CD8-positive, alpha-beta memory T cell (primary cell): ENCODE measurements at places on chromosomes 16 and 17.

DNA sequence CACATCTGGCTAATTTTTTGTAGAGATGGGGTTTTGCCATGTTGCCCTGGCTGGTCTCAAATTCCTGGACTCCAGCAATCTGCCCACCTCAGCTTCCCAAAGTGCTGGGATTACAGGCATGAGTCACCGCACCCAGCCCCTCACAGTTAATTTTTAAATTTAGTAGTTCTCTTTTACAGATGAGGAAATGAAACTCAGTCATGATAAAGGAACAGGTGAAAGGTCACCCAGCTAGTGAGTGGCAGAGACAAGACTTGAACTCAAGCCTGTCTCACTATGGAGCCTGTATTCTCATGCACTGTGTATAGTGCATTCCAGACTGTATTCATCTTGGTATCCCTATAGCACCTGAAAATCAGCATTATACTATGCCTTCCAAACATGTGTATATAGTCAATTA lies 77.1 kb upstream of the WSB1 start:
- DNase-seq: no peak

- no peak for DNase-seq
Measured at GRCh38 chr17:15154618-15155017, 110.5 kb downstream of the PMP22 start.

GRCh38 chr16:4240624-4241023 lies 1.3 kb downstream of the SRL start:
- no peak for DNase-seq

GRCh38 chr16:76984196-76984595 lies 206.8 kb upstream of the MON1B start:
- no peak for DNase-seq

GRCh38 chr17:6279659-6280058 lies 155.3 kb downstream of the AIPL1 start:
- DNase-seq: no peak

- peak; percentile 32 for DNase-seq
Measured at GRCh38 chr17:40607641-40608040, 40.0 kb downstream of the SMARCE1 start.

DNA sequence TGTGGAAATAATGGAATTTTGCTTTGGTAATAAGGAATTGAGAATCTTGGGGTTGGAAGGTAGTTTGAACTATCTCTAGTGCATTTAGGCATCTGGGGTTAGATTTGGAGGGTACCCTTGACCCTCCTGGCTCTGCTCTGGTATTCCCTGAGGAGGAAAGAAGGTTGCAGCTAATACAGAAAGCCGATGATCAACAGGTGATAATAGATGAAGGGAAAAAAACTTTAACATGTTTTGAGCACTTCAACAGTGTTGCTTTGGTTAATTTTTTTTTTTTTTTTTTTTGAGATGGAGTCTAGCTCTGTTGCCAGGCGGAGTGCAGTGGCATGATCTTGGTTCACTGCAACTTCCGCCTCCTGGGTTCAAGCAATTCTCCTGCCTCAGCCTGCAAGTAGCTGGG lies 4.8 kb downstream of the KAT7 start:
- no peak for DNase-seq

DNA sequence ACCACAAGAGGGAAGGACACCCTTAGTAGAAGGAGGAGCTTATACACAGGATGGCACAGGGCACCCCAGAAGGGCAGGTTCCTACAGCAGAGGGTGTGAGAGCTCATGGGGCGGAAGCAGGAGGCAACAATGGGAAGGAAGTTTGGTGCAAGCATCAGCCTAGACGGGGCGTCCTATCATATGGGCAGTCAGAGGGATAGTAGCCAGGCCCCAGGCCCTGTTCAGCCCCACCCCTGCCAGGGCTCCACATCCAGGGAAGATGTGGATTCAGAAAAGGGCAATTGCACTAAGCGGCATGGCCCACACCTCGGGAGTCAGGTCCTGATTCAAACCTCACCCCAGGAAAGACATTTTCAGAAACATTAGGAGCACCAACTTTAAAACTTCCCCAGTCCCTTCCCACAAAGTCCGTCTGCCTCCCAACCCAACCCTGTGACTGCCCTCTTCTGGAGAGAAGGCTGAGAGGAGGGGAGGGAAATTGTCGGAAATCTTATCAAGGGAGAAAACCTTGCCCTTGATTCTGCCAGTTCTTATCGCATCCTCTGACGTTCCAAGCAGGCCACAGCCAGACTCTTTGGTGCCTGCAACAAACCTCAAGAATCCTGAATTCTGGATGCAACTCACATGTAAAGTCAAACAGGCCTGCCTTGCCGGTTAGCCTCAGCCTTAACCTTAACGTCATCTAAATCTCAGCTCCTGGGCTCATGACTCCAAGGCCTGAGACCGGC lies 198.8 kb upstream of the CDH5 start:
- no peak for DNase-seq

GRCh38 chr16:6286176-6286575 lies 1046.5 kb upstream of the RBFOX1 start:
- no peak for DNase-seq

- DNase-seq: no peak
Measured at GRCh38 chr17:28533091-28533807, 19.2 kb downstream of the UNC119 start.

GRCh38 chr17:51258756-51259563 lies 889 bp downstream of the MBTD1 start:
- DNase-seq: no peak

GRCh38 chr17:81387100-81388090 lies 7.9 kb upstream of the BAHCC1 start:
- DNase-seq: no peak
